ENCODE measurements at places on chromosomes 3 and 15. TPM values are rescaled to one million over a fixed set of nuclear protein-coding genes. Genes with fewer than 3 reads are reported as not detected.
A peak's percentile ranks its signal among the peaks of the same experiment; 100 is the strongest.

- no peaks in the 10 kb centered on the region for H3K27me3 ChIP-seq
- no peak for DNase-seq
- no peak overlapping the region for H3K27ac ChIP-seq
- peaks cover 16% of the 10 kb centered on the region for H3K36me3 ChIP-seq
- H3K4me3 ChIP-seq: no peak overlapping the region
- no peaks in the 10 kb centered on the region for H3K4me1 ChIP-seq
These were observed 61.8 kb downstream of the RUBCN start for GRCh38 chr3:197674741-197675562.

CTXN2 gene
- not detected for total RNA-seq

DNA sequence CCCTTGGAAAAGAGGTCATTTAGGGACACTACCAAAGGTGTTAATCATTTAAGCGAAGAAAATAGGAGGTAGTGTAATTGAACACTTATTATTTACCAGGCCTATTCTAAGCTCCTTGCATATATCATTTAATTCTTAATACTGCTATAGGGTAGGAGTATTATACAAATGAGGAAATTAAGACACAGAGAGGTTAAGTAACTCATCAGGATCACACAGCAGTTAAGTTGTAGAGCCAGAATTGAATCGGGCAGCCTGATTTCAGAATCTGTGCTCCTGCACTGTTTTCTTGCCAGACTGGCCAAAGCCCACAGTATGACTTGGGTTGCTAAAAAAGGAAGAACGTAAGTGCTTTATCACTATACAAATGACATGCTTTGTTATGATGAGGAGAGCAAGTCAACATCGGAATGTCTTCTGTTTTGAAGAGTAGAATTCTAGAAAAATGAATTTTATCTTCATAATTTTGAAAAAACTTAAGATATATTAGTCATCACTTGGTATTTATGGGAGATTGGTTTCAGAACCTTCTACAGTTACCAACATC lies 31.4 kb downstream of the HPS3 start:
- no peaks in the 10 kb centered on the region for H3K27me3 ChIP-seq
- H3K4me3 ChIP-seq: no peak overlapping the region
- H3K4me1 ChIP-seq: no peaks in the 10 kb centered on the region
- H3K27ac ChIP-seq: no peak overlapping the region
- no peak for DNase-seq

GRCh38 chr3:126124148-126124868 lies 40.4 kb upstream of the SLC41A3 start:
- H3K27ac ChIP-seq: no peak overlapping the region
- H3K36me3 ChIP-seq: no peaks in the 10 kb centered on the region
- H3K4me1 ChIP-seq: no peaks in the 10 kb centered on the region
- DNase-seq: peak; percentile 69

- no peak overlapping the region for H3K4me3 ChIP-seq
- no peak overlapping the region for H3K27ac ChIP-seq
- H3K36me3 ChIP-seq: no peaks in the 10 kb centered on the region
These were observed 354.2 kb upstream of the TBL1XR1 start for GRCh38 chr3:177551431-177551836.

DNA sequence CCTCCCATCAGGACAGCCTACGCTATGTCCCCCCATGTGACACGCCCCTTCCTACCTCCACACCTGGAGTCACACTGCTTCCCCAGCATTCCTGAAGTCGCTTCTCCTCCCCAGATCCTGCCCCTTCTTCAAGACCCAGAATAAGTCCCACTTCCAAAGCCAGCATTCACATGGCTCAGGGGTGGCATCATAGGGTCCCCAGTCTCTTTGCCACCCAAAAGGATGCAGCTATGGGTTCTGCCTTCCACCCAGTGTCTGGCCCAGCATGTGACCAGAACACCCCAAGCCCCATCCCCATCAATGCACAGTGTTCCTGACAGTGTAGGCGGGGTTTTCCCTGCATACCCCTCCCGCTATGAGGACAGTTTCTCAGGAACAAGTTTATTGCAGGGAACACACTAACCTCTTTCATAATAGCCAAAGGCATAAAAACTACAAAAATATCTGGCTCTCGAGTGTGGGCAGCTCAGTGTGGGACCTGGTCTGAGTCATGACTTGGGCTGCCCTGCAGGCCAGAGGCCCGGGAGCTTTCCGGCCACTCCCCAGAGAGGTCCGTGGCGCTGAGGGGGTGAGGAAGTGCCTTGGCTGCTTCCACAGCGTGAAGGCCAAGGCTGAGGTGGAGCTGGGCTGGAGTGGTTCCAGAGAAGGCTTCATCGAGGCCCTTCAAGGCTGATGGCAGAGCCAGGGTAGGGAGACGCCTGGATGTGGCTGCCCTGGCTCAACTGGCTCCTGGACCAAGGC lies 5.8 kb downstream of the ISLR start:
- H3K27me3 ChIP-seq: no peaks in the 10 kb centered on the region
- DNase-seq: no peak
- H3K4me3 ChIP-seq: no peak overlapping the region

- no peaks in the 10 kb centered on the region for H3K36me3 ChIP-seq
- H3K27ac ChIP-seq: no peak overlapping the region
- no peak for DNase-seq
- no peak overlapping the region for H3K4me3 ChIP-seq
- H3K4me1 ChIP-seq: no peaks in the 10 kb centered on the region
These were observed 139.7 kb upstream of the COL8A1 start for GRCh38 chr3:99498550-99499234.

DNA sequence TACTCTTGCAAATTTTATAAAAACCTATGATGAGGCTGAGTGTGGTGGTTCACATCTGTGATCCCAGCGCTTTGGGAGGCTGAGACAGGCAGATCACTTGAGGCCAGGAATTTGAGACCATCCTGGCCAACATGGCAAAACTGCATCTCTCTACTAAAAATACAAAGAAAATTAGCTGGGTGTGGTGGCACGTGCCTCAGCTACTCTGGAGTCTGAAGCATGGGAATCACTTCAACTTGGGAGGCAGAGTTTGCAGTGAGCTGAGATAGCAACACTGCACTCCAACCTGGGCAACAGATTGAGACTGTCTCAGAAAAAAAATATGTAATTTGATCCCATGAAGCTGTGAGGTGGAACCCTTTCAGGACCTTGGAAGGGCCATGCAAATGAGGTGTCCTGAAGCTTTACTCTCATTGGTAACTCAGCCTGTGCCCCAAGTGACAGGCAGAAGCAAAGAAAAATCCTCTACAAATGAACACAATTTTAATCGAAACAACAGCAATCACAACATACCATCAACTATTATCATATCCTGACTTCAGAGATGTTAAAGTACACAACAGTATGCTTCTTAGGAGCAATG lies 84.6 kb upstream of the CDV3 start:
- peaks cover 2% of the 10 kb centered on the region for H3K4me1 ChIP-seq
- no peak overlapping the region for H3K4me3 ChIP-seq
- H3K27ac ChIP-seq: no peak overlapping the region
- H3K27me3 ChIP-seq: no peaks in the 10 kb centered on the region

DNA sequence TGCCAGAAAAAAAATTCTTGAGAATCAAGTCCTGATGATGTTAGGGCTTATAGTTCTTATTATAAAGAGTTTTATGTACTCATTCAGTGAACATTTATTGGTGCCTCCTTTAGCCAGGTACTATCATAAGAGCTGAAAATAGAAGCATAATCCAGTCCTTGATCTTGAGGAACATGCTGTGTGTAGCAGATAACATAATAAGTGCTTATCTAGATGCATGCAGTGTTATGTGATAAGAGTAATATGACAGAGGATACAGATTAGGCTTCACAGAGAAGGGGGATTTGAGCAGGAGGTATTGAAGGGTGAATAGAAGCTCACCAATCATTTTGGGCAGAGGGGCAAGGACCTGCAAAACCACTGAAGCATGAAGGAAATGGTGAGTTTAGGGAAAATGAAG lies 1.1 kb downstream of the CCR2 start:
- H3K36me3 ChIP-seq: no peaks in the 10 kb centered on the region
- H3K27me3 ChIP-seq: no peaks in the 10 kb centered on the region
- no peak overlapping the region for H3K4me3 ChIP-seq

DNA sequence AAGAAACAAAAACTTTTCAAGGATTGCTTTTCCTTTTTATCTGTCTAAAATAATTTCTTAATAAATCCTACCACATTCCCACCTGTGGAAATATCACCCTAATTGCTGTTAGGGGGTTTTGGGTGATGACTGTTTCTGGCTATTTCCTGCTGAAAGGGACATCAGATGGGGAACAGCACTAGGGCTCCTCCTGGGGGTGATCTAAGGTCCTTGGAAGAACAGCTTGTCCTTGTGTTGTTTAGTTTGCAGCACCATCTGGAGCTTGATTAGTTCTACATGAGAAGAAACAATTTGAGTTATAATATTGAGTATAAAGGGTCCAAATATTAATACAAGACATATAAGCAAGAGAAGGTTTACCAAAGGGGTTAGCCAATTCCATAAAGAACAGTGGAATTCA lies 18.7 kb downstream of the OR5H15 start:
- H3K36me3 ChIP-seq: no peaks in the 10 kb centered on the region
- H3K4me1 ChIP-seq: peaks cover 4% of the 10 kb centered on the region
- H3K27ac ChIP-seq: no peak overlapping the region
- no peak for DNase-seq

PLS1 gene
- 44.7 TPM for total RNA-seq

ARRDC4 gene
- 3.8 TPM for total RNA-seq

PRSS50 gene
- 0.47 TPM for total RNA-seq

CHRM5 gene
- not detected for total RNA-seq

DNA sequence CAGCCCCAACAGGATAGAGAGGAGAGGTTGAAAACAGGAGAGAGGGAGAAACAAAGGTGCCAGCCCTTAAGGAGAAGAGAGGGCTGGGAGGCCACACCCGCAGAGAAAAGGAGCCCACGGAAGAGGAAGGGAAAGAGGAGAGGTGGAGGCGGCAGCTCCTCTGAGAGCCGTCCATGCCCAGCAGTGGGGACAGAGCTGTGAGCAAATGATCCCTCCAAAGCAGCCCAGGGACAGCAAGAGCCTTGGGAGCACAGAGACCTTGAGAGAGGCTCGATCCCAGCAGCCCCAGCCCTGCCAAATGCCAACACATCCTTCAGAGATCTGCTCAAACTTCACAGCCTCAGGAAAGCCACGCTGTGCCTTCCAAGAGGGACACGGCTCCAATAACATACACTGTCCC lies 66.7 kb upstream of the CORO2B start:
- H3K4me1 ChIP-seq: no peaks in the 10 kb centered on the region
- no peak overlapping the region for H3K4me3 ChIP-seq
- no peaks in the 10 kb centered on the region for H3K27me3 ChIP-seq
- DNase-seq: peak; percentile 34
- no peaks in the 10 kb centered on the region for H3K36me3 ChIP-seq
- H3K27ac ChIP-seq: no peak overlapping the region

DNA sequence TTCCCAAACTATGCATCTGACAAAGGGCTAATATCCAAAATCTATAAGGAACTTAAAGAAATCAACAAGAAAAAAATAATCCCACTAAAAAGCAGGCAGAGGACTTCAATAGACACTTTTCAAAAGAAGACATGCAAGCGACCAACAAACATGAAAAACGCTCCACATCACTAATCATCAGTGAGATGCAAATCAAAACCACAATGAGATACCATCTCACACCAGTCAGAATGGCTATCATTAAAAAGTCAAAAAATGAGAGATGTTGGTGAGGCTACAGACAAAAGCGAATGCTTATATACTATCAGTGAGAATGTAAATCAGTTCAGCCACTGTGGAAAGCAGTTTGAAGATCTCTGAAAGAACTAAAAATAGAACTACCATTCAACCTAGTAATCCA lies 20.2 kb downstream of the CFAP44 start:
- H3K27ac ChIP-seq: no peak overlapping the region
- no peaks in the 10 kb centered on the region for H3K27me3 ChIP-seq
- H3K4me1 ChIP-seq: no peaks in the 10 kb centered on the region
- no peak overlapping the region for H3K4me3 ChIP-seq
- no peak for DNase-seq
- no peaks in the 10 kb centered on the region for H3K36me3 ChIP-seq

KLHL40 gene
- total RNA-seq: not detected

GRCh38 chr15:90879730-90880366 lies 4.5 kb upstream of the FES start:
- no peak overlapping the region for H3K27ac ChIP-seq
- H3K36me3 ChIP-seq: peaks cover 18% of the 10 kb centered on the region
- H3K4me3 ChIP-seq: no peak overlapping the region
- DNase-seq: no peak
- no peaks in the 10 kb centered on the region for H3K27me3 ChIP-seq
- H3K4me1 ChIP-seq: peaks cover 11% of the 10 kb centered on the region

GRCh38 chr3:19644405-19644804 lies 289.6 kb downstream of the EFHB start:
- no peak overlapping the region for H3K27ac ChIP-seq
- no peaks in the 10 kb centered on the region for H3K4me1 ChIP-seq
- DNase-seq: no peak
- no peak overlapping the region for H3K4me3 ChIP-seq

DNA sequence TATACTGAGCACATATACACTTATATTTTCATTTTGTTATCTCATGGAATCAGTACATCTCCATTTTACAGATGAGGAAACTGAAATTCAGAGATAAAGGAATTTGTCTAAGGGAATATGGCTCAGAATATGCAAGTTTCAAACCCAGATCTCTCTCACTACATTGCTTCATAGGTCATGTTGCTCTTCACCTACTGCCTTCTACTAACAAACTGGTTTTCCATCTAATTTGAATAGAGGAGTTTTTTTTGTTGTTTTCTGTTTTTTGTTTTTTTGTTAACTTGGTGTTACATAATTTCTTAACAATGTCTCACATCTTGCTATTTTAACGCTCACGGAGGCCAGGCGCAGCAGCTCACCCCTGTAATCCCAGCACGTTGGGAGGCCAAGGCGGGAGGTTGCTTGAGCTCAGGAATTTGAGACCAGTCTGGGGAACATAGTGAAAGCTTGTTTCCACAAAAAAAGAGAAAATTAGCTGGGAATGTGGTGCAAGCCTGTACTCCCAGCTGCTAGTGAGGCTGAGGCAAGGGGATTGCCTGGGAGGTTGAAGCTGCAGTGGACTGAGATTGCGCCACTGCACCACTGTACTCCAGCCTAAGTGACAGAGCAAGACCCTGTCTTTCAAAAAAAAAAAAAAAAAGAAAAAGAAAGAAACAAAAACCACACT lies 37.0 kb downstream of the FMN1 start:
- H3K27me3 ChIP-seq: no peaks in the 10 kb centered on the region
- no peaks in the 10 kb centered on the region for H3K36me3 ChIP-seq
- DNase-seq: no peak
- no peak overlapping the region for H3K4me3 ChIP-seq

- no peak for DNase-seq
- no peak overlapping the region for H3K27ac ChIP-seq
- H3K27me3 ChIP-seq: peaks cover 4% of the 10 kb centered on the region
- H3K4me3 ChIP-seq: no peak overlapping the region
- no peaks in the 10 kb centered on the region for H3K36me3 ChIP-seq
- H3K4me1 ChIP-seq: no peaks in the 10 kb centered on the region
These were observed 24.6 kb upstream of the CORO2B start for GRCh38 chr15:68553994-68554720.

All from H1 (cell line).